Ascending aorta (tissue), 2 donors: ENCODE measurements at places on chromosomes 13 and 19.
A peak's percentile ranks its signal among the peaks of the same experiment; 100 is the strongest.

GRCh38 chr13:28751175-28751960 lies 32.6 kb upstream of the SLC46A3 start:
- DNase-seq: no peak

- DNase-seq: no peak
These were observed 37.3 kb downstream of the CAPN12 start for GRCh38 chr19:38706792-38707511.

DNA sequence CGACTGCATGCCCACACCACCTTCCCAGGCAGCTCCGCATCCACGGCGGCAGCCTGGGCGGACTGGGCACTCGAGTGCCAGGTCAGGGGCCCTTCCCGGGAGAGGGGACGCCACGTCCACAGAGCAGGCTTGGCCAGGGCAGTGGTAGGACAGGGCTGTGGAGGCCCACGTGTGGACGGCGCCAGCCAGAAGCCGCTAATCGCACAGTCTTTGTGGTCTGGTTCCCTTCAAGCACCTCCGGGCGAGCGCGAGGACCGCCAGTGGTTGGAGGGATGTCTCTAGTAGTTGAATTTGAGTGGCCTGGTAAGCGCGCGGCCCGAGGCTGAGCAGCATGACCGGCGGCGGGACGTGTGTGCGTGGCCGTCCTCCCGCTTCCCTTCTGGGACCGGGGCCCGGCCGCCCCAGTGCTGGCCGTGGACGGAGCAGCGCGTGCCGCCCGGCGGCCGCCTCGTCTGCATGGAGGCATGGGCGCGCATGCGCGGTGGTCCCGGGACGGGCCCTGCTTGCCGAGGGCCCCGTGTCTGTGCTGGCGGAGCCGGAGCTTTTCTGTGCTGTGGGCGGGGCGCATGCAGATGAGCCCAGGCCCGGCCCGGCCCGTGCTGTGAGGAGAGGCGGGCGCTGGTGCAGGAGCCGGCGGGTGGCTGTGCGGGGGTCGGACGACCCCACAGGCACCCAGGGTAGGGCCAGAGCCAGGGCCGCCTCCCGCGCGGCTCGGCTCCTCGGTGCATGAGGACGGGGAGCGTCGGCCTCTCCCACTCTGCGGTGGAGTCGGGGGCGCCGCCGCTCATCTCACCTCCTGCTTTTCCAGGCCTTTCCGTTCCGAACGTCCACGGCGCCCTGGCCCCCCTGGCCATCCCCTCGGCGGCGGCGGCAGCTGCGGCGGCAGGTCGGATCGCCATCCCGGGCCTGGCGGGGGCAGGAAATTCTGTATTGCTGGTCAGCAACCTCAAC lies 8.6 kb downstream of the PTBP1 start:
- no peak for DNase-seq

DNA sequence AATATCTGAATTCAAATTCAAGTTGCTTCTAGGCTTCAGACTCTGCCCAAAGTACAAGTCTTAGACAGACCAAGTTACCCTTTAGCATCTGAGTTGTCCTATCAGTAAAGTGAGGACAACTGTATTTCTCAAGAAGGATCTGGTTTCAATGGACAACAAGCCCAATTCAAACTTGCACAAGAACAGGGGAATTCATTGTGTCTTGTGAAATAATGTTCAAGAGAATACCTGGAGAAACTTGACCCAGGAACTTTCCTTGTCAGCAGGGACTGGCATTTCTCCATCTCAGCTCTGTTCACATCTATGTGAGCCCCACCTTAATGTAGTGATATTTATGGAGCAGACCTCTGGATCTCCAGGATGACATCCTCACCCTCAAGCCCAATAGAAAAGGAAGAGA lies 894.9 kb upstream of the SLC10A2 start:
- DNase-seq: no peak

DNA sequence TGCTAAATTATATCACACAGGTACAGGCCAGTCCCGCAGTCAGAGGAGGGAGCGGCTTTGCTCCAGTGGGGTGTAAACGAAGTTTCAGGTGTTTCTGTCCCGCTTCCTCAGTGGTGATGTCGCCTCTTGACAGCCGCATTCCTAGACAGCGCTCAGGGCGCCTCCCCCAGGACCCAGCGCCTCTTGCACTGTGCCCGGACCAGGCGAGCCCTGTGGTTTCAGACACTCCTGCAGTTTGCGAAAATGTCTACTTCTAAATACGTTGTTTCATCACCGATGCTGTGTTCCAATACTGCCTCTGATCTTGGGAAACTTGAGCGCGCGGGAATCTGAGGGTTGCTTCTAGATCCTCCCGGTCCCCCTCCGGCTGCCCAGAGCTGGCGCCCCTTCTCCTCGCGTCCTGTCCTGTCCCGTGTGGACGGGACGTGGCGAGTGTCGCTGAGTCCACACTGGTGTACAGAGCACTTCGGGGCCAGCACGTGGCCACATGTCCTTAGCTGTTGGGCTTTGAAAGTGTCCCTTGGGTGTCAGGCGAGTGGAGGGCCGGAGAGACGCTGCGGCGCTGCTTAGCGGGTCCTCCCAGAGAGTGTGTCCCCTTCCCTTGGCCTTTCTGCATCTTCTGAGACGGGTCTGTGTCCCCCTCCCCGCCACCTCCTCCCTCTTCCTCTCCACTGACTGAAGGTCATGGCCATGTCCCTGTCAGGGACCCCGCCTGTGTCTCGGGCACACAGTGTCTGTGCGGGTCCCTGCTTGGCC lies 14.6 kb upstream of the RPS15 start:
- DNase-seq: no peak

DNA sequence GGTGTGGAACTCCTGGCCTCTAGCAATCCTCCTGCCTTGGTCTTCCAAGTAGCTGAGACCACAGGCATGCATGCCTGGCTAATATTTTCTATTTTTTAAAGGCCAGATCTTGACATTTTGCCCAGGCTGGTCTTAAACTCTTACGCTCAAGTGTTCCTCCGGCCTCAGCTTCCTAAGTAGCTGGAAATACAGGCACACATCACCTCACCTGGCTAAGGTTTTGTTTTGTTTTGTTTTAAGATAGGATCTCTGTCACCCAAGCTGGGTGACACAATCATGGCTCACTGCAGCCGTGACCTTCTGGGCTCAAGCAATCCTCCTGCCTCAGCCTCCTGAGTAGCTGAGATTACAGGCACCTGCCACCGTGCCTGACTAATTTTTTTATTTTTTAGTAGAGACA lies 5.5 kb upstream of the RLN3 start:
- DNase-seq: no peak

DNA sequence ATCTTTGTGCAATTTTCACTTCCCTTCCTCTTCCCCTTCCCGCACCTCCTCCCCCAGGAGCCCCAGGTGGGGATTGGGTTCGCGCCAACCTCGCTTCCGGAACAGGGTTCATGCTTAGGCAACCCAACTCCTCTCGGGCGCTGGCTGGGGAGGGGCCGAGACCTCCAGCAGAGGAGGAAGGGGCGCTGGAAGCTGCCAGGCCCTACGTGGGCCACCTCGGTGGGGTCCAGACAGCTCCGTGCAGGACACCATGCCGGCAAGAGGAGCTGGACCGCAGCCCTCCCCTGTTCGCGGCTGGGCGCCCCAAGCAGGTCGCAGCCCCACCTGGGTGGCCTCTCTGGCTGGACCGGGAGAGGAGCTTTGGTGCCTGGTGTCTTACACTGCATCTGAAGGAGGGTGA lies 91.1 kb downstream of the SPACA7 start:
- no peak for DNase-seq

DNA sequence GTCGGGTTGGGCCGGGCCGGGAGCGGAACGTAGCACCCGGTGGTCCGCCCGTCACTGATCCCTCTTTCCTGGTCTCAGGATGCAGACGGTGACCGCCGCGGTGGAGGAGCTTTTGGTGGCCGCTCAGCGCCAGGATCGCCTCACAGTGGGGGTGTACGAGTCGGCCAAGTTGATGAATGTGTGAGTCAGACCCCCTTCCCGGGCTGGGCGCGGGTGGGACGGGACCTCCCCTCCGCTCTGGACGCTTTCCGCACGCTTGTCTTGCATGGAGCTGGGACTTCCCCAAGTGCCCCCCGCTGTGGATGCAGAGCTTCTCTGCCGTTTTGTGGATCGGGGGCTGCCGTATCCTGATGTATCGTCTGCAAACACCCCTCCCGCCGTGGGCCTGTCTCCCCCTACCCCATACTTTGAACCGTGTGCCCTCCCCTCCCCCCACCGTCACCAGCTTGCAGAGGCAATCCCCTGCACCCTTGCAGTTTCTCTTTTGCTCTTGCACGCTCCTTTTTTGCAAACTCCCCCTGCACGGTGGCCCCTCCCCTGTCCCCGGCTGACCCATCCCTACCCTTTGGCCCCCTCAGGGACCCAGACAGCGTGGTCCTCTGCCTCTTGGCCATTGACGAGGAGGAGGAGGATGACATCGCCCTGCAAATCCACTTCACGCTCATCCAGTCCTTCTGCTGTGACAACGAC lies 669 bp downstream of the GADD45B start:
- DNase-seq: peak; percentile 84
